ENCODE measurements at places on chromosomes 6 and 20.

GRCh38 chr6:20840675-20841074, 306.4 kb downstream of the CDKAL1 start:
- DNase-seq = no peak

- no peak for DNase-seq
Observed at GRCh38 chr6:115474443-115475041, 586.1 kb downstream of the FRK start.

DNA sequence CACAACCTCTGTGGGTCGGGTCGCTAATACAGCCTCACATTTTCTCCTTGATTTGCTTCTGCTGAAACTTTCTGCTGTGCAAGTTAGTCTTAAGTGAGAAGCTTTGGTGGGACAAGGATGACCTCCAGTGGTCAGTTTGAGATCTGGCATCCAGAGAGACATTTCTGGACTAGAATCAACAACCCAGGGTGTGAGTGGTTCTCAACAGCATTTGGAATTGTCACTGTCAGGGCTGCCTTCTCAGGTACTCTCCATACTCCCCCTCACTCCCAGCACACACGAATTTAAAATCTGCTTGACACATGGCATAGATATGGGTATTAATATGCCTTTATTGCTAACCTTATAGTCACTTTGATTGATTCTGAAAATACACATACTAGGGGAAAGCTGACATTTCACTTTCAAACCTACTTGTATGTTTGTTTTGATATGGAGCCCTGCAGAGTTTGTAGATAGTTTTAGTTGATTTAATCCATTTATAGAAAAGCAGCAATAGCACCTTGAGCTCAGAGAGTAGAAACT, 13.2 kb downstream of the OTOR start:
- no peak for DNase-seq

DNA sequence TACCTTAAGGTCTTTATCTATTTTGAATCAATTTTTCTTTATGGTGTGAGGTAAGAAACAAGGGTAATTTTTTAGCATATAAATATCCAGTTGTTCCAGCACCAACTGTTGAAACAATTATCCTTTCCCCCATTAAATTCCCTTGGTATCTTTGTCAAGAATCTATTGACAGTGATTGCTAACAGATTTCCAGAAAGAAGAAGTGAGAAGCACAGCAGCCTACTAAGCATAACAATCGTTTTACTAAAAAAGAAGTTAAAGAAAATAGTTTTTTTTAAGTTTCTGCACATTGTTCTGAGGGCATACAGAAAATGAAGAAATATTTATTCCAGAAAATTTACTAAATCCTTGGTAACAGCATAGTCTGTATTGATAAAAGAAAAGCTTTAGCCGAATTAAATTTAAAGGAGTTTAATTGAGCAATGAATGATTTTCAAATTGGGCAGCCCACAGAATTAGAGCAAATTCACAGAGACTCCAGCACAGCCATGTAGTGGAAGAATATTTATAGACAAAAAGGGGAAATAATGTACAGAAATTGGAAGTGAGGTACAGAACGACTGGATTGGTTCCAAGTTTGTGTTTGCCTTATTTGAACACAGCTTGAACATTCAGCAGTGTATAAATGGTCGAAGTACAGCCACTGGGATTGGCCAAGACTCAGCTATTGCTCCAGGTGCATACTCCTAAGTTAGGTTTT, 97.9 kb upstream of the UST start:
- DNase-seq = no peak

DNA sequence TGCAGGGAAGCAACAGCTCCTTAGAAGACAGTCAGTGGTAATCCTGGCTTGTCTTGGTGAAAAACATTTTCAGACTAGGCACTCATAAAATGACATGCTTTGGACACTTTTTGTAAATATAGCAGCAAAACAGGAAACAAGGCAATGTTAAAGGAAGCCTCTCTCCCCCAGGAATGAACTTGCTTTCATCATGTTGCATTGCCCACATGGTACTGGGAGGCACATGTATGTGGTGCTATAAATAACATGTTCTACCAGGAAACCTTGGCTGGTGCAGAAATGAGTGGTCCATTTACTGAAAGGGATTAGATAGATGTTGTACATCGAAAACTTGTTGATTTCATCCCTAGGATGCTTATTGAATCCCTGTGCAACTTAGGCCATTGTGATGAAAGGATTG, 121.4 kb upstream of the RREB1 start:
- no peak for DNase-seq

GRCh38 chr6:46407776-46408530, 83.3 kb downstream of the RCAN2 start:
- DNase-seq = no peak

- no peak for DNase-seq
Observed at GRCh38 chr6:131972741-131973140, 21.6 kb upstream of the CCN2 start.

DNA sequence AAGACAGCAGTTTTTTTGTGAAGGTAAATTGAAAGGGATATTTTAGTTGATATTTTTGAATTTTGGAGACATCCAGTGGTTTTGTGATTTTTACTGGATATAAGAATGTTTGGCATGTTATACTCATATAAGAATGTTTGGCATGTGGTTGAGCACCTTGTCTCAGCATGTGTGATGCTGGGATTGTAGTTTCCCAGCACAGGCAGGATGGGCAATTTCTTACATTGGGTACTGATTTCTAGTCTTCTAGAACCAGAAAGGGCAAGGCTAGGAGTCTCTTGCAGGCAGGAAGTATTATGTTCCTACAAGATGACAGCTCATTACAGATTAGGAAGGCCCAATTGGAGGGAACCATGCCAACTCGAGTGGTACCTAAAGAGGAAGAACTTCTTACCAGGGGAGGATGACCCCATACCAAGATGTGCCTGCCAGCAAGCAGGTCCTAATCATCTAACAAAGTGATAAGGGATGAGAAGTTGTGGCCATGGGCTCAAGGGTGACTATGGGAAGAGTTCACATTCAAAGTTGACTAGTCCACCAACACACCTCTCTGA, 377.8 kb downstream of the UTRN start:
- DNase-seq = no peak

DNA sequence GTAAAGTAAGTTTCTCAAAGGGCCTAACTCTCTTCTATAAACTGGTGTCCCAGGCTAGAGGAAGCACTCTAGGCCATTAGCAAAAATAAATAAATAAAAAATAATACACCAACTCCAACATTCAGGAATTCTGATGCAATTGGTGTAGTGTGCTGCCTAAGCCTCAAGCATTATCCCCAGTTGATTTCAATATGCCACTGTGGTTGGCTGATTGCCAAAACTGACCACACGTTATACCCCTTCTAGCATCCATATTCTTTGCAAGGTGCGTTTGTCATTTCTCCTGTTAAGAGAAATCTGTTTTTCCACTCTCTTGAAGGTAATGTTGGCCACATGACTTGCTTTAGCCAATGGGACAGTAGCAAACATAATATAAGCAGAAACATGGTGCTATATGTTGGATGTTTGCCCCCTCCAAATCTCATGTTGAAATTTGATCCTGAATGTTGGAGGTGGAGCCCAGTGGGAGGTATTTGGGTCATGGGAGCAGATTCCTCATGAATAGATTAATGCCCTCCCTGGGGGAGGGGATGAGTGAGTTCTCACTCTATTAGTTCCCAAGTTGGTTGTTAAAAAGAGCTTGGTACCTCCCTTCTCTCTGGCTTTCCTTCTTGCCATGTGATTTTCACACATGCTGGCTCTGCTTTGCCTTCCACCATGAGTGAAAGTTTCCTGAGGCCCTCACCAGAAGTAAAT, 71.9 kb upstream of the PLCB4 start:
- DNase-seq = no peak

DNA sequence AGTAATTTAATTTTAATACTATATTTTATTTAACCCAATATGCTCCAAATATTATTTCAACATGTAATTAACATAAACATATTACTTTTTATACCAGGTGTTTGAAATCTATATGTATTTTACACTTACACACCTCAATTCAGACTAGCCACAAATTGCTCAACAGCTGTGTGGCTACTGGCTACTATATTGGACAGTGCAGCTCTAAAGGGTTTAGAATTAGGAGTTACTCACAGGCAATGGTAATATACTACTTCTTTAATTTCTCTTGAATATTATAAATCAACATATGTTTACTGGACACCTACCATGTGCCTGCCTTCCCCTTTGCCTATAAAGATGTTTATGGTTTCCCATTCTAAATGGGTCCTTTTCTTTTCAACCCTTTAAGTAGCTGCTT, 2.3 kb downstream of the MTRF1L start:
- no peak for DNase-seq

DNA sequence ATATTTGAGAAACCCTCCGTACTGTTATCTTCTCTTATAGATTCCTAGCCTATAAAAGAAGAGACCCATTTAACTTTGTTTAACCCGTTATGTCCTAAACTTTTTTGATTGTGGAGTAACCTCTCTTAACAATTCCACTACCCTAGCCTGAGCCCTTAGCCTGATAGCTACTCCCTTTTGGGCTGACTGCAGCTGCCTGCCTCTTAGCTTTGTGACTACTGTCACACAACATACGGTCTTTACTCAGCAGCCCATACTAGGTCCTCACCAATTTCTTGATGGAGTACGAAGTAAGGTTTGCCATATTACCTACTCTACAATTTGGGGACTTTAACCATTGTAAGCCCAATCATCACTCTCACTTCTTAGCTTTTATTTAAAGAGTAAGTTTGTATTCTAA, 72.7 kb downstream of the QRSL1 start:
- DNase-seq = no peak

DNA sequence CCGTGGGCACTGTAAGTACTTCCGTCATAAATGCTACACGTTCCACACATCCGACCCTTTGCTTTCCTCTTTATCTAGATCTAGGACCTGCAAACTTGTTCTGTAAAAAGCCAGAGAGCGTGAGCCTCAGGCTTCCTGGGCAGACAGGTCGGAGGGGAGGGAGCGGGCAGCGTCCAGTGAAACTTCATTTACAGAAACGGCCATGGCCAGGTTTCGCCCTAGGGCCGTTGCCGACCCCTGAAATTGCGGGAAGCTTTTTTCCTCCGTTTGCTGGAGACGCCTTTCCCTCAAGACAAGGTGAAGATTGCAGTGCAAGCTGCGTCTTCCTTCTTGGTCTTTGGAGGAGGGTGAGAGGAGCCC, 155.4 kb downstream of the DLL1 start:
- no peak for DNase-seq

GRCh38 chr6:13217206-13217905, 111.0 kb downstream of the TBC1D7 start:
- DNase-seq = no peak

- no peak for DNase-seq
Observed at GRCh38 chr20:54114109-54114508, 43.7 kb upstream of the BCAS1 start.

GRCh38 chr20:63117661-63118302, 98.1 kb downstream of the YTHDF1 start:
- DNase-seq = no peak

DNA sequence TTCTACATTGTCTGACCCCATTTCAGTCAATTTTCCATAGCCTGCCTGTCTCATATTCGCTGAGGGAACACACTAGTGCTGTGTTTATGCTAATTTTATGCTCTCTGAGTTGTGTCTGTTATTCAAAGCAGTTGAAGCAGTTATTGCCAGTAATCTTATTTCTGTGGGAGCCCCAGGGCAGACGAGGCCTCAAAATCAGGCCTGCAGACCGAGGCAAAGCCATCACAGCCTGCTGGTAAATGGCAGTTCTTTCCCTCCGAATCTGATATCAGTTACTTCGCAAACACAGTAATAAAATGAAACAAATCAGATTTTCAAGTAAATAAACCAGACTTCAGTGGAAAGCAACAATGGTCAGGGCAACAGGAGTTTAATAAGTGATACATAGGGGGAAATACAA, 508.4 kb downstream of the PKHD1 start:
- no peak for DNase-seq

DNA sequence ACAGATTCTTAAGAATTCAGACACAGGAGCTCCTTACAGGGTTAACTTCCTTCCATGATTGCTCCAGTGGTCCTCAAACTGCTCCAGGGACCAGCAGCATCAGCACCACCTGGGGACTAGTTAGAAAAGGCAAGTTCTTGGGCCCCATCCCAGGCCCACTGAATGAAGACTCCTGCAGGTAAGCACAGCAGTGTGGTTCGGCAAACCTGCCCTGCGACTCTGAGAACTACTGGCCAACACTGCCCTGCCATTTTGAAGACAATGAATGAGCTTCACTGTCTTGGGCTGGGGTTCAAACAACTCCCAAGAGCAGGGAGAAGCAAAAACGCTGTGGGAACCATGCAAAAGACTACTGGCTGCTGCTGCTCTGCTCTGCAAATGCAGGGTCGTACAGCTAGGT, 39.4 kb downstream of the SLC22A23 start:
- DNase-seq = no peak

- DNase-seq = no peak
Observed at GRCh38 chr6:40482532-40482931, 104.6 kb downstream of the LRFN2 start.

DNA sequence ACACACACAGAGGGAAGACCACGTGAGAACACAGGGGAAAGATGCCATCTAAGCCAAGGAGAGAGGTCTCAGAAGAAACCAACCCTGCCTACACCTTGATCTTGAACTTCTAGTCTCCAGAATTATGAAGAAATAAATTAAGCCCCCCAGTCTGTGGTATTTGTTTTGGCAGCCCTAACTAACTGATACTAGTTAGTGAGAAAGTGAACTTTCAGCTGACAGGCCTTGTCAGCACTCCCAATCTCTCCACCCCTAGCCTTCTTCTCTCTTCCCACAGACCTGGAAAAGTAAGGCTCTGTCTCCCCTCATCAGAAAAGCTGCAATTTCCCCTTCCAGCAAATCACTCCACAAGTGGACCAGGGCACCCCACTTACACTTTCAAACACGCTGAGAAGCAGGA, 108.6 kb upstream of the CDYL start:
- no peak for DNase-seq

GRCh38 chr6:68709091-68709490, 74.0 kb downstream of the ADGRB3 start:
- no peak for DNase-seq

- no peak for DNase-seq
Observed at GRCh38 chr6:106811088-106811686, 163.3 kb downstream of the CD24 start.

DNA sequence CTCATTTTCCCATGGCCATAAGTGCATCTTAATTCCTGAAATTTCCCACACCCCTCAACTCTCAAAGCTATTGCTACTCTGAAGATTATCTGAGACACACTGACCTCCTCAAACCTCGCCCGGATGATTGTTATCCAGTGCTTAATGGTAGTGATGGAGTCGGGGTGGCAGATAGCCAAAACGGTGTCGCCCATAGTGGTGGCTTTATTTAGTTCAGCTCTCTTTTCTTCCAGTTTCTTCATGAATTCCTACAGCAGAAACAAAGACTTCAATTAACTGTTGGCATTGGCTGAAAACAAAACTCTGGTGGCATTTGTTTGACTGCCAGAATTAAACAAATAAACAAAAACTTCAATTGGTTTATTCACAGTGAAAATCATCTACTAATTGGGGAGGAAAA, 165.4 kb downstream of the DST start:
- no peak for DNase-seq

- DNase-seq = no peak
Observed at GRCh38 chr6:27049863-27050781, 197.4 kb upstream of the PRSS16 start.

DNA sequence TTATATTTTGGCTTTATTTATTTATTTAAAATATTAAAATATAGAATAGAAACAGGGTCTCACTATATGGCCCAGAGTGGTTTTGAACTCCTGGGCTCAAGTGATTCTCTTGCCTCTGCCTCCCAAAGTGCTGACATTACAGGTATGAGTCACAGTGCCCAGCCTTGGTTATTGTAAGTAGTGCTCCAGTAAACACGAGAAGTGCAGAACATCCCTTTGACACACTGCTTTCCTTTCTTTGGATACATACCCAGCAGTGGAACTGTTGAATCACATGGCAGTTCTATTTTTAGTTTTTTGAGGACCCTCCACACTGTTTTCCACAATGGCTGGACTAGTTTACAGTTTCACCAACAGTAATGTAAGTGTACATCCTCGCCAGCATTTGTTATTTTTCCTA, 203.9 kb downstream of the PHF3 start:
- no peak for DNase-seq
